ENCODE measurements at places on chromosomes 2 and 18. TPM values are rescaled to one million over a fixed set of nuclear protein-coding genes. Genes with fewer than 3 reads are reported as not detected.

Gene MSTN
- not detected for total RNA-seq

Gene GRHL1
- total RNA-seq = 1.1 TPM

Gene ZNF24
- total RNA-seq = 40.6 TPM

GRCh38 chr2:227347117-227347516 lies 22.1 kb downstream of the MFF start:
- DNase-seq = no peak

DNA sequence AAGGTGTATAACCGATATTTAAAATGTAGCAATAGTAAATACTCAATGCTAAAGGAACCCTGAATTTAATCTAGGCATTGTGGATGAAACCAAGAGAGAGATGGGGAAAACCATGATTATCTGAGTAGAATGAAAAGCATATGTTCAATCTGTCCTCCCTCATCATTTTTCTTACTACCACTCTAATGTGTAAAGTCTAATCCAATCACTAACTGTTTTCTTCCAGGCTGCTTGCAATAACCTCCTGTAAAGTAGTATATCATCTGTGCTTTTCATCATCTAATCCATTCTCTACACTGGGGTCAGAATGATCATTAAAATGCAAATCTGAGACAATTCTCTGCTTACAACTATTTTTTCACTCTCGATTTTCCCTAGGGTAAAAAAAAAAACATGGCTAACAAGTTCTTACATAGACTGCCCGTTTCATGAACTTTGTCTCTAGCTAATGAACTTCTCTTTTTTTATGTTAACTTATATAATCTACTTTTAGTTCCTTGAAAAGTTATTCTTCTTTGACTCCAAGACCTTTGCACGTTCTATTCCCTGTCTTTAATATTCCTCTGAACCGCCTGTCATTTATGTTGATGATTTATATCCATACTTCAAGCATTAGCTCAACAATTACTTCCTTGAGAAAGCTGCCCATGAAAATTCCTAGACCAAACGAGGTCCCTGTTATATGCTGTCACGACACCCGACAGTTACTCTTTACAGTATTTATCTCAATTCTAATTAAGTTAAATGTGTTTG lies 94.7 kb upstream of the SLC8A1 start:
- DNase-seq = no peak

DNA sequence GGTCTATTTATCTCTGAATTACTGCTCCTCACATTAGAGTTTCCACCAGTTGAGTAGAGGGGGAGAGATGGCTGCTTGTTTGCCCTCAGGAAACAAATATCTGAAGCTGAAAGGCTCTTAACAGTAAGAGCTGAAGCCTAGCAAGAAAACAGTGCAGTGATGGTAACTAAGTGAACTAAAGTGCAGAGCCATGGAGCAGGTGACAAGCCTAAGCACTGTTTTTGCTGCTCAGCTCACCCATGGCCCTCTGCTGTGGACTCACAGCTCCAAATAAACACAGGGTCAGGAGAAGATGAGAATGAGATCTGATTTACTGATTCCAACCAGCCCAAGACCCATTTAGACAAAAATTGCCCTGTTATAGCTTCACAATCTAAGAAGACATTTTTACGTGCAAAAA lies 118.4 kb downstream of the ETAA1 start:
- DNase-seq = no peak

- DNase-seq = no peak
Observed at GRCh38 chr18:36441426-36442240, 144.1 kb downstream of the FHOD3 start.

Measured in activated CD4-positive, alpha-beta memory T cell treated with anti-CD3 and anti-CD28 coated beads for 36 hours (primary cell).